ENCODE measurements at places on chromosomes 4 and X. TPM values are rescaled to one million over a fixed set of nuclear protein-coding genes. Genes with fewer than 3 reads are reported as not detected.

The RAI2 gene
- total RNA-seq = 11.8 TPM

The IL21 gene
- total RNA-seq = not detected

DNA sequence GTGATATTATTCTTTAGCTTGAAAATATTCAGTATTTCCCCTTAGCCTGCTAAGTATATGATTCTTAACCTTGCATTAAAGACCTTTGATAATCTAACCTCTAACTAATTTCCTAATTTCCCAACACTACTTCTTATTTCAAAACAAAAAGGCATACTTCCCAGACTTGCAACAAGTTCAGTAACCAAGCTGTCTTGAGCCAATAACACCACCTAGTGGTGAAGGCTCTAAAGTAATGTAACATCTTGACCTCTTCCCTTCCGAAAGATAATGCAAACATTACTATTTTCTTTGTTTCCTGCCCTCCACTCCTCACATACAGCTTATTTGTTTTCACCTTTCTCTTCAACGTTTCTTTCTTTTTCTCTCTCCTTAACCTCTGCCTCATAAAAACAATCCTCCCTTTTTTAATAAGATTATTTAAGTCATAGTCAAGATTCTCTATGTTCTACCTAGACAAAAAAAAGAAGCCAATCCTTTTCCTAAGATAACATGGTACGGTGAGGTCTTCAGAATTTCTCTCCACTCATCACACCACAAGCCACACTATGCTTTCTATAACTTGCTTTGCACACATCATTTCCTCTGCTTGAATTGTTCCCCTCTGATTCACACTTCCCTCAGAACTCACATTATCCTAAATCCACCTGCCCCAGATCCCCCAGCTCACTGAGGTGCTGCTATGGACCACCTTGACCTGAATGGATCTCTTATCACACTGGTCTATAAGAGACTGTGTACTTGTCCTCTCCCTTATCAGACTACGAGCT is 3.5 kb downstream of the FAT1 start:
- H3K36me3 ChIP-seq = no peaks in the 10 kb centered on the region
- no peak overlapping the region for H3K4me3 ChIP-seq

DNA sequence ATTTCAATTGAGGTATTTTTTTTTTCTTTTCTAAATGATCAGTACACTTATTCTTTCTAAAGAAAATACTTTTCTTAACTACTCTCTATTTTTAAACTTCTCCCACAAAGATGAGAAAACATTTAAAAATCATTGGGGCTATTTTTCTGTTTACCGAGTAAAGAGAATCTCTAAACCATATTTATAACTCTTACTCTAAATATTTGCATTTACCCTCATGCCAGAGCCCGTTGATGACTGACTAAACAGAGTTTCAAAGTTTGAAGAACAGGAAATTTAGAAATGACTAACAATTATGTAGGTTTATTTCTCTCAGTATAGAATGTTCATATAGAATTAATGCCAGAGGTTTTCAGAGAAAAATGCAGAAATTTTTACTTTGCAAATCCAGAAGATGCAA is 2.7 kb upstream of the ALB start:
- no peak for DNase-seq
- no peak overlapping the region for H3K4me3 ChIP-seq
- no peaks in the 10 kb centered on the region for H3K27me3 ChIP-seq
- no peaks in the 10 kb centered on the region for H3K36me3 ChIP-seq

GRCh38 chr4:169229571-169230028 is 41.2 kb downstream of the SH3RF1 start:
- no peaks in the 10 kb centered on the region for H3K36me3 ChIP-seq
- H3K4me3 ChIP-seq = no peak overlapping the region
- peaks cover 36% of the 10 kb centered on the region for H3K4me1 ChIP-seq
- H3K27me3 ChIP-seq = no peaks in the 10 kb centered on the region
- no peak for DNase-seq

The C4orf36 gene
- total RNA-seq = not detected

- no peaks in the 10 kb centered on the region for H3K36me3 ChIP-seq
- no peak for DNase-seq
- H3K4me1 ChIP-seq = peaks cover 9% of the 10 kb centered on the region
- H3K4me3 ChIP-seq = no peak overlapping the region
Observed at GRCh38 chrX:153903238-153903980, 1.1 kb upstream of the AVPR2 start.

DNA sequence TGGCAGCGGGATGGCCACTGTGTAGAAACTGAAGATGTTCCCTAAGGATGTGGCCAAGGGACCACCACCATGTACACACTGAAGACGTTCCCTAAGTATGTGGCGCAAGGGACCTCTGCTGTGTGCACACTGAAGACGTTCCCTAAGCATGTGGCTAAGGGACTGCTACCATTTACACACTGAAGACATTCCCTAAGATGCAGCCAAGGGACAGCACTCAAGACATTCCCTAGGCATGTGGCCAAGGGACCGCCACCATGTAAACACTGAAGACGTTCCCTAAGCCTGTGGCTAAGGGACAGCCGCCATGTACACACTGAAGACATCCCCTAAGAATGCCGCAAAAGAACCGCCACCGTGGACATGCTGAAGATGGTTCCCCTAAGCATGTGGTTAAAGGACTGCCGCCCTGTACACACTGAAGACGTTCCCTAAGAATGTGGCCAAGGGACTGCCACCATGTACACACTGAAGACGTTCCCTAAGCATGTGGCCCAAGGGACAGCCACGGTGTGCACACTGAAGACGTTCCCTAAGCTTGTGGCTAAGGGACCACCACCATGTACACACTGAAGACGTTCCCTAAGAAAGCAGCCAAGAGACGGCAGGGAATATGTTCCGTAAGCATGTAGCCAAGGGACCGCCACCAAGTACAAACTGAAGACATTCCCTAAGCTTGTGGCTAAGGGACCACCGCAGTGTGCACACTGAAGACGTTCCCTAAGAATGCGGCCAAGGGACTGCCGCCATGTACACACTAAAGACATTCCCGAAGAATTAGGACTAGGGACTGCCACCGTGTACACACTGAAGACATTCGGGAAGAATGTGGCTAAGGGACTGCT is 43.3 kb downstream of the DHRSX start:
- H3K36me3 ChIP-seq = no peaks in the 10 kb centered on the region
- no peaks in the 10 kb centered on the region for H3K27me3 ChIP-seq
- H3K4me3 ChIP-seq = no peak overlapping the region
- no peak for DNase-seq

DNA sequence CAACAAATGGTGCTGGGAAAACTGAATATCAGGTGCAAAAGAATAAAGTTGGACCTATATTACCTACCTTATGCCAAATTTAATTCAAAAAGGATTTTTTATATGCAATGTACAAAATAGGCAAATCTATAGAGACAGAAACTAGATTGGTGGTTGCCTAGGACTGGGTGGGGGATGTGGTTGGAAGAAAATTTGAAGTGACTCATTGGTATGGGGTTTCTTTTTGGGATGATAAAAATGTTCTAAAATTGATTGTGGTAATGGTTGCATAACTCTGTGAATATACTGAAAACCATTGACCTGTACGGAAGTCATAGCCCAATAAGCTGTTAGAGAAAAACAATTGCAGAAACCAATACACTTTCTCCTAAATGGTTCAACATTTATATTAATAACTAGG is 72.1 kb downstream of the COL4A5 start:
- H3K27me3 ChIP-seq = no peaks in the 10 kb centered on the region
- no peaks in the 10 kb centered on the region for H3K4me1 ChIP-seq
- DNase-seq = no peak
- H3K36me3 ChIP-seq = no peaks in the 10 kb centered on the region
- no peak overlapping the region for H3K4me3 ChIP-seq

DNA sequence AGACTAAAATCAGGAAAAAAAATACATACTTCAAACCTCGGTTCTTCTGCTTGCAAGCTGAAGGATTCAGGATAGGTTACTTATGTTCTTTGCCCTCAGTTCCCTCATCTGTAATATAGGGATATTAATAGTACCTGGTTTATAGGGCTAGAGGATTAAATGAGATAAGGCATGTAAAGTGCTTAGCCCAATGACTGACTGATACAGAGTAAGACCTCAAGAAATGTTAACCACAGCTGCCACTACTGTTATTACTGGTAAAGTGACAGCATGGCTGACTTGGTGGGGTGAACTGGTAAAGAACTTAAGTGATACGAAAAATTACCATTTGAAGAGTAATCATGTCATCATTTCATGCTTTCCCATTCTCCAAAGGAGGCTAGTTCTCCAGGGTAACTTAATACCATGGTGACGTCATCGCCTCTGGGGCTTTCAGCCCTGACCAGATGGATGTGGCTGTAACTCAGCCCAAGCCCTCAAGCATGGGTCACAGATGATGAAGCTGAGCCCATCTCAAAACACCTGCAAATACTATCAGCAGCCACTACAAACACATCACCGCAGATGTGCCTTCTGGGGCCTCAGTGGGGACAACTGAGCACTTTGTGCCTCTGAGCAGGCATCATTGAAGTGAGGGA is 44.5 kb upstream of the SCML1 start:
- H3K27ac ChIP-seq = no peak overlapping the region
- no peak overlapping the region for H3K4me3 ChIP-seq
- no peaks in the 10 kb centered on the region for H3K4me1 ChIP-seq
- no peaks in the 10 kb centered on the region for H3K27me3 ChIP-seq
- no peak for DNase-seq

The RAB33A gene
- not detected for total RNA-seq
